ENCODE measurements at places on chromosomes 4 and X.

GRCh38 chr4:18645351-18645750 is 623.8 kb upstream of the LCORL start:
- DNase-seq = no peak

DNA sequence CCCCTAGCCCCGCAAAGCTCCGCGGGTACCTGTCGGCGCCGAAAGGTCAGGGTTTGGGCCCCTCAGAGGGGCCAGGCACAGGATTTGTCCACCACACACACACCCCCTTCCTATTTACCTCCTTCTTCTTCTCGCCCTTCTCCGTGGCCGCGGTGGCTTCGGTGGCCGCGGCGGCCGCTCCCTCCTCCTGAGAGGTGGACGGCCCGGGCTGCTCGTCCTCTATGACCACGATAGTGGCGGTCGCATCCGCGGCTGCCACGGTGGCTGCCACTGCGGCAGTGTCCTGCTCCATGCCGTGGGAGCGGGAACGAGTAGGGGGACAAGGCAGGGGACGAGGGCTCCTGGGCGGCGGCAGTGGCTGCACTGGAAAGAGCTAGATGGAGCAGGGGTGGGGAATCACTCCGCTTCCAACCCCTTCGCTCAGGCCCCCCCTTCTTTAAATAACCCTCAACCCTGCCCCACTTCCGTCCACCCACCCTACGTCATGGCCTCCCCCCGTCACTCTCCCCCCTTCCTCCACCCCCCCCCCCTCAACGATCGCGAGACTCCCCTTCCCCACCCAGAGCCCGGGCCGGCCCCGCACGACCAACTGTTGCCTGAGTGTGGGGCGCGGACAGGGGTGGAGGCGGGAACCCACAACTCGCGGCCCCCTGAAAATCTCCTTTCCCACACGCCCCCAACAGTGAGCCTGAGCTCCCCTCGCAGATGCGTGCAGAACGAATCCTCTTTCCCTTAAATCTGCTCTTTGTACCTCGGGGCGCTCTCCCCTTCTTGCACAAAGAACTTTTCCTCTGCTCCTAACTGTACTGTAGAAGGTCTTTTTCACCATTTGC is at the start of gene SMARCA1:
Gene SMARCA1 (minus strand): TSS at position 412 of the 833 bp plus-strand sequence. CDS start 120 bp downstream, at position 292.
- peak; percentile 56 for DNase-seq

- no peak for DNase-seq
Observed at GRCh38 chr4:37594099-37594498, 92.1 kb downstream of the RELL1 start.

DNA sequence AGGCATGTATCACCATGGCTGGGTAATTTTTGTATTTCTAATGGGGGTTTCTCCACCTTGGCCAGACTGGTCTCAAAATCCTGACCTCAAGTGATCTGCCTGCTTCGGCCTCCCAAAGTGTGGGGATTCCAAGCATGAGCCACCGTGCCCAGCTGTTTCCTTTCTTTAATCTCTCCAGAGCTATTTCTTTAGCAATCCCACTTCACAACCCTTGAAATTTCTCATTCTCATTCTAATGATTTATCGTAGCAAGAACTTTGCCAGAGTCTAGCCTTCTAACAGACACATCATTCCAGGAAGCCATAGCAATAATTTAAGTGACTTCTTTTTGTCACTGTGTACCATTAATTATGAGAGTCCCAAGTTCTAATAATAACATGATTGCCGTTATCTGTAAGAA is 68.6 kb downstream of the RXFP1 start:
- DNase-seq = no peak

DNA sequence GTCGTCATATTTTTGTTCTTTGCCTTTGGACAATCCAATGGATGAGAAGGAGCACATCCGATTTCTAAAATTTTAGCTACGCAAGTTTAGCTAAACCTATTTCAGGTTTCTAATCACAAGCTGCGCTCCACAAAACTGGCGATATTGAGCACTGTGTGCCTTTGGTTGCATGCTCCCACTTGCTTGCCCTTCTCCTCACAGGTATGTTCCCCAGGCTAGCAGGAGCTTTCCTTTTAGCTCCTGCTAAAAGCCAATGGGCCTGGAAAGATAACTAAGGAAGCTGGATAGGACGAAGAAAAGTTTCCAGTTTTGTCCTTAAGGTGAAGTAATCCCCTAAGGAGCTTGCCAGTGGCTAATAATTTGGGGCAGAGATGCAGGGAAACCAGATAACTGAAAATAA is 975.2 kb downstream of the FSTL5 start:
- no peak for DNase-seq

- DNase-seq = no peak
Observed at GRCh38 chr4:66972087-66972486, 573.2 kb downstream of the CENPC start.

GRCh38 chr4:960636-961350 is 12.6 kb downstream of the DGKQ start:
- no peak for DNase-seq

DNA sequence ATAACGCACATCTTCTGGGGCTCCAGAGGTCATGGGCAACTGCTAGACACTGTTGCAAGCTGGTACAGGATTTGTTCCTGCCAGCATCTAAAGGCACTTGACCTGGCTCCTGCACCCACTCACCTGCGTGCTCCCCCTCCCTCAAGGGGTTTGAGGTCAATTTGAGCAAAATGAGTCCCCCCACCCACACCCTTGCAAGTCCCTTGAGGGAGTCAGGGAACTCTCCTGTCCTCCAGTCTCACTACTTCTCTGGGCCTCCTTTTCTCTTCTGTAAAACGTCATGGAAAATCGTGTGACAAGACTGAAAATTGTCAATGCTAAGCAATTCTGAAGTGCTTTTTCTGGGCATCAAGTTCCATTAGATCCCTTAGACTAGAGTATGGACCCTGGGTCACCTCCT is 39.9 kb upstream of the PGK1 start:
- DNase-seq = no peak

GRCh38 chr4:161172396-161173026 is 991.3 kb downstream of the FSTL5 start:
- DNase-seq = no peak

- no peak for DNase-seq
Observed at GRCh38 chr4:62627671-62628070, 1427.5 kb downstream of the ADGRL3 start.

DNA sequence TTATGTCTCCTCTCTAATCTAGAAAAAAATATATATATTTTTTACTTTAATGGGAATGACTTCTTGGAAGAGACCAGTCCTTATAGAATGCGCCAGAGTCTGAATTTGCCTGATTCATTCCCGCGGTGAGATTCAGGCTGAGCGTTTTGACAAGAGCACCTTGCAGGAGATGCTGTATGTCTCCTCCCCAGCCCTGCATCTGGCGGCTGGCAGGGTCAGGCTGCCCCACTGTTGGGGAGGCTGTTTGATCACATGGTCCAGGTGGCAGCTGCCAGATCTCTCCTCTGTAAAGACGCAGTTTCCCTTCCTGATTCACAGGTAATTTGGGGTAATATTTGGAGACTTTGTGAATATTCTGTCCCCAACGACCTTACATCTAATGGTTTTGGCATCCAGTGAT is 9.7 kb downstream of the PDZD4 start:
- DNase-seq = peak; percentile 32

DNA sequence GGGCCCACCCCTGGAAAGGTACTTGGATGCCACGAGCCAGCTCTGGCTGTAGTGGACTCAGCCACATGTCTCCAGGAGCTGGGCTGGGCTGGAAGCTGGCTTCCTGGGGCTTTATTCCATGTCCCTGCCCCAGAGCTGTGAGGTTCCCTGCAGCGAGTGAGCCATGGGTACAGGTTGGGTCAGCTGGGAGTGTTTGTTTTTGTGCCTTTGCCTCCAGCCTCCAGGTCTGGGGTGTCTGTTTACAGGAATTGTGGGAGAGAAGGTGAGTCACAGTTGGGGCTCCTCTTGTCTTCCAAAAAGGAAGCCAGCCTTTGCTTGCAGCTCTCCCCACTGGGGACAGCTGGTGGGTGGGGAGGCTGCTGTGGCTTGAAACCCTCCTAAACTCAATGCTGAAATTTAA is 21.5 kb downstream of the SORCS2 start:
- no peak for DNase-seq

DNA sequence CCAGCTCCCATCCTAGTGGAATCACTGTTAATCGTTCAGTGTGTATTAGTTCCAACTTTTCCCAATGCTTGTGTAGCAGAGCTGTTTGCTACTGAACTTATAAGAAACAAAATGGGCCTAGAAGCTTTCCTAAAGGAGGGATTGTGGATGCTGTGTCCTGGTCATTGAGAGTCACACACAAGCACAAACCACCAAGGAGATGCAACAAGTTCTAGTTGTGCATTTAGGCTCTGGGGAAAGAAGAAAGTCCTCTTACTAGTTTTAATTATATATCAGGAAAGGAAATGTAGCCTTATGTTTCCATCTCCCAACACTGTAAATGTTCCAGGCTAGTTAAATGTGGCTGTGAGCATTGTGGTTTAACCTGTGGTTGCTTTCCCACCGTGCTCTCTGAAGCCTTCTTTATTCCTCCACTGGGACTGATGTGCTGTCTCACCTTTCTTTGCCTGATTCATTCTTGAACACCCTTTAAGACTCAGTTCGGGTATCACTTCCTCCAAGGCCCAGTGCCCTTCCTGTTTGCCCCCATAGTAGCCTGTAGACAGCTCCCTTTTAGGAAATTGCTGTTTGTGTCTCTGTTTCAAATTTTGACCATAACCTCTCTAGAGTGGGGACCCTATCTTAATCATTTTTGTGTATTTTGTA is 34.3 kb downstream of the ATP10D start:
- DNase-seq = no peak

DNA sequence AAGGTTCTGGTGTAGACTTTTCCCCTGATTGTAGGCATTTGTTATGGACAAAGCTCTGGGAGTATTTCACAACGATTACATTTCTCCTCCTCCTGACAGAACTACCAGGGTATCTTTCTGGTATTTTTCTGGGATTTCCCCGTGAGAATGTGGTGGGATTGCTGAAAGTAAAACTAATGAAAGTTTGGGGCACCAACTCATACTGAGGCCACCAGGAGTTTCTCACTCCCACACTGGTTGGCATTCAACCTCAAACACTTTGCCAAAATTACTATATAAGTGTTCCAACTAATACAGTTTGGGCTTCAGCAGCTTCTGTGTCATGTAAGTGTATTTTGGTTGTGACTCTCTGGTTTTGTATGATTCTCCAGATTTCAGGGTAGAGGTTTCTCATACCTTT is 855.1 kb downstream of the GLUD2 start:
- no peak for DNase-seq

GRCh38 chr4:164718827-164719226 is 35.1 kb upstream of the SMIM31 start:
- no peak for DNase-seq

DNA sequence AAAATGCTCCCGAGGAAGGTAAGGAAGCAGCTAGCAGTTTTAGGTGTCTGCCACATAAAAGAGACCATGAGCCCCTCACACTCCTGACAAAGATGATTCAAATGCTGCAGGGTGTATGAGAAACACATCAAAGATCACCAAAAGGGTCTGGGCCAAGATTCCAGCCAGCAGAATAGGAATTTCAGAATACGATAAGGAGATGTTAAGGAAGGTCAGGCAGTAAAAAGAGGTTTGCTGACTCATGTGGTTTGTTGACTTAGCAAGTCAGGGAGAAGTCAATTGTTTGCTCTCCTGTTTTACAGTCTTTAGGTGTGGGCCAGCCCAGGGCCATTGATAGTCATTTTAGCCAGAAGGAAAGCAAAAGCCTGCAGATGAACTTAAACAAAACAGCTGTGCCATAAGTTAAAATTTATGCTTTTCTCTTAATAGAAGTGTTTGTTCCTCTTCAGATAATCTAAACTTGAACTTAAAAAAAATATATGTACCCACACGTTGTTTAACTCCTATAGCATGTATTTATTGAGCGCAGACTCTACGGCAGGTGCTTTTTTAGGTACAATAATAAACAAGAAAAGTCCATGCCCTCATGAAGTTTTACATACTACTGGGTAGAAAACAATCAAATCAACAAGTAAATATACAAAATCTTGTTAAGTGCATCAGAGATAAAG is 115.6 kb downstream of the CAMK2D start:
- DNase-seq = peak; percentile 6

- no peak for DNase-seq
Observed at GRCh38 chr4:113169368-113169767, 119.9 kb downstream of the ANK2 start.

DNA sequence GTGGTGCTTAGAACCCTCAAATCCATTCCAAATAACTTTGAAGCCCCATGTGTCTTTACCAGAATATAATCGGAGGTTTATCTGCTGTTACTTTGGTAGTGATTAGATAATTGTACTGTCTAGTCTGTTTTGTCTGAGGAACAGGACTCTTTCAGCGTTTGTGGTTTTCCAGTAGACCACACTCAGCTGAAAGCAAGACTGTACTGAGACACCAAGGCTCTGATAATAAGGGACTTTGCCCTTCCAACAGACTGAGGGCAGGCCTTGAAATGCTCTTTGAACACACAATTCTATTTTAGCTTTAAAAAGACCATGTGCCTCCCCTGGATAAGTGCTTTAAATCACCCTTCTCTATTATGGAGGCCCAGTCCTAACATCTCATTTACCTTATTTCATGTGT is 76.1 kb downstream of the KLHL8 start:
- no peak for DNase-seq

- no peak for DNase-seq
Observed at GRCh38 chrX:10893976-10894375, 217.2 kb upstream of the HCCS start.

DNA sequence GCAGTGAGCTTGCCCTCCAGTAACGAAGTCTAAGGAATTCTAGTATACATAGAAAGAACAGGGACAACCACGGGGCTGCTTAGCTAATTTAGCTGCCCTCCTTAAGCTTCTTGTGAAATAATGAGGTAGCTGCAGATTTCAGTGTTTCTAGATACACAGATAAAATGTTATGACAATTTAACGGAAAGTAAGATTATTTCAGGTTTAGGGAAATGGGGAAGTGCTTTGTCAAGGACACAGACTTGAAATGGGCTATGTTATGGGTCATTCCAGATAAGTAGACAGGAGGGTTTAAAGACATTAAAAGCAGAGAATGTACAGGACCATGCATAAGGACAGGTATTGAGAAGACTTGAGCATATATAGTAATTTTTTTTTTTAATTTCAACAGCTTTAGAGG is 34.2 kb upstream of the ZNF518B start:
- no peak for DNase-seq

DNA sequence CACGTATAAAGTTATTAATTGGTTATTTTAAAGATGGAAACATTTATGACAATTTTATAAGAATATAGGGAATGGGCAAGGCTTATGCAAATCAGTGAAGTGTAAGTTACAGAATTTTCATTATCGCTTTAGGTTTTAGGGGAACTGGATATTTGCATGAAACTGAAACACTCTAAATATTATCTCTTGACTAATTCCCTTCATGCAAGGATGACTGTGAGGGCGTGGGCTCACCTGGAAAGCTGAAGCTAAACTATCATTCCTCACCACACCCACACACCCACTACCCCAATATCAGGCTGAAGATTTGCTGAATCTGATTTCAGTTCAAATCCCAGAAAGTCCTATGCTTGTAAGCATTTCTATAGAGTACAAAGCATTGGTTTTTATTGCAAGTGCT is 81.7 kb upstream of the ARHGAP24 start:
- no peak for DNase-seq

- DNase-seq = no peak
Observed at GRCh38 chr4:134754301-134755019, 552.9 kb upstream of the PABPC4L start.

GRCh38 chr4:31187979-31188378 is 467.8 kb downstream of the PCDH7 start:
- DNase-seq = no peak

GRCh38 chr4:76401654-76402053 is 19.3 kb downstream of the CCDC158 start:
- no peak for DNase-seq

Measured in COR-L47 (cell line).